ENCODE measurements at places on chromosomes 12 and 14.

GRCh38 chr12:100490056-100490455 lies 16.4 kb downstream of the NR1H4 start:
- ATAC-seq, result no peak

DNA sequence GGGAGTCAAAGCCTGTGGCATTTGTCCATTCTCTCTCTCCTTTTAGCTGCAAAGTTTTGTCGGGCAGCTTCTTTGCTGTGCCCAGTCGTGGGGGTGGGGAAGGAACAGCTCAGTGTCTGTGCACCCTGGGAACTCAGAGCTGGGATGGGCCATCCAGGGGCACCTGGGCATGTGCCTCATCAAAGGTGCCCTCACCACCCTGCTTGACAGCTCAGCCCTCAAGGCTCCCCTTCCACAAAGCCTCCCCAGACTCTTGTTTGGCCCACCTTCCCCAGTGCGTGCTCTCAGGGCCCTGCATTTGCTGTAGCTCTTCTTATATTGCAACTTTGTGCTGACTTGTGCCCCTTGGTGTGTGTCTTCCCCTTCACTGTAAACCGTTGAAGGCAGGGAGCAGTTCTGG lies 112.6 kb downstream of the ESRRB start:
- no peak for ATAC-seq

DNA sequence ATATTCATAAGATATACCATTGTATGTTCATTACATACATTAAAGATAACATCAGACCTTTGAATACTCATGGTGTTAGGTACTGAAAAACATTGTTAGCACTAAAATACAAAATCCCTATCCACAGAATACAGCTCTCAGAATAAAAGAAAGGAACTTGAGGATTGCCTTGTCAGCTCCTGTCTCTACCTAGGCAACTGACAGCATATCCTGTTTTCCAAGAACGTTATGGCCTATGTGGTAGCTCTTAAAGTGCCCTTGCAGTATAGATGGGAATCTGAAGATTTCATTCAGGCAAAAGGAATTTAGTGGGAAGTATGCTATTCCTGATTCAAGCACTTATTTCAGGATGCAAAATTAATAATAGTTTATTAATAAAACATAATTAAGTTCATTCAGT lies 1.8 kb upstream of the PPP1R12A start:
- no peak for ATAC-seq

DNA sequence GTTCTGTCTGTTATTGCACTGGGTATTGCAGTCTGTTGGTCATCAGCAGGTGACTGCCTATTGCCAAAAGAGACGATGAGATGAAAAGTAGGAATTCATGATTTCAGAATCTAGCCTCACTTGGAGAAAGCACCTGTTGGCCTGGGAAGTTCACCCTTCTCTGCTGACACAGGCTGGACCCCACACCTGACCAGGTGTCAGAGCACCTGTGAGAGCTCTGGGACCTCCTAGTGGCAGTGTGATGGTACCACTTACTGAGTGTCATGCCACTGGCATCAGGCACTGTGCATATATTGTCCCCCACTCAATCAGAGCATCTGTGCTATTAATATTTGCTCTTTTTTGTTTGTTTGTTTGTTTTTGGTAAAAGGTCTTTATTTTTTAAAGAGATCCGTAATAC lies 68.0 kb downstream of the RASSF3 start:
- no peak for ATAC-seq

- ATAC-seq, result peak; percentile 41
Observed at GRCh38 chr12:48788524-48788853, 400 bp downstream of the ADCY6 start.

DNA sequence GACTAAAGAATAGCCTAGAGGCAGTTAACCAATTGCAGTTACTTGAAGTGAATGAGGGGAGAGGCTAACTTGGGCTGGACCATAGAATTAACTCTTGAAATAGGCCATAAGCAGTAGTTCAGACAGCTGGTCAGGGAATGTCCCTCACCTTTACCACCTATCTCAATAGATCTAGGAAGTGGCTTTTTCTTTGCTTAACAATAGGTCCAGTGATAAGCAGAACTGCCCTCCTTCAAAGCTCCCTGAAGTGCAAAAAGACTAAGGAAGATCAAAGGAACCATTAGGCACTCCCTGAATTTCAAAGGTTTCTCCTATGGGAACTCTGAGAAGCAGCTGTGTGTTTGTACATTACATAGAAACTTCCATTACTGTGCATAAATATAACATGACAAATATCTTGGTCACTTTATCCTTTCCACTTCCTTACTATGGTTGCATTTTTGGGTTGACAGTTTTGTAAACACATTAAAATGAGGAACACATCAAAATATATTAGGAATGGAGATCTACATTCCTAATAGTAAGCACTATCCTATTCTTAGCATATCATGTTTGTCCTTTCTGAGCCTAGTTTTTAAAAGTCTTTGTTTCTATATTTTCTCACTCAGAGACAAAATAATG lies 7.2 kb upstream of the NAA30 start:
- ATAC-seq, result no peak

- no peak for ATAC-seq
Observed at GRCh38 chr12:31759632-31760459, 31.0 kb upstream of the AMN1 start.

DNA sequence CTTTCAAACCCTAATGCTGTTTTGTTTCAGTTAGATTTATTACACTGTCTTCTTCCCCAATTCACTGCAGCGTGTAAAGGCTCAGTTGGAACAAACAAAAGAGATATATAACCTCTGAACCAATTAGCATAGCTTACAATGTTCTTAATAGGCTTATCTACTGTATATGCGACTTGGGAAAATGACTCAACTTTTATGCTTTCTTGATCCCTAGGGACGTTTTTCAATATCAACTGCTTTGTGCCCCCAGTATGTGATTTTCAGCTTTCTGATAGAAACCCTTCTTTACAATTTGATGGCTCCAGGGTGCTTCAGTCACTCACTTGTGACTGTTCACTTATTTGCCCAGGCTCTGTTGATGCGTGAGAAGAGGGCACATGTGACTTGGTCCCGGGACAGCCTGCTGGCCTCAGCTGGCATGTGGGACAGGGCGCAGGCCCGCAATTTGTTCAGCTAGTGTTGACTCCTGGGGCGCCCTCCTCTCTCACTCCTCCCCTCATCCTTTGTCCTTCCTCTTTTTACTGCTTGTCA lies 107.1 kb downstream of the TMTC2 start:
- no peak for ATAC-seq

DNA sequence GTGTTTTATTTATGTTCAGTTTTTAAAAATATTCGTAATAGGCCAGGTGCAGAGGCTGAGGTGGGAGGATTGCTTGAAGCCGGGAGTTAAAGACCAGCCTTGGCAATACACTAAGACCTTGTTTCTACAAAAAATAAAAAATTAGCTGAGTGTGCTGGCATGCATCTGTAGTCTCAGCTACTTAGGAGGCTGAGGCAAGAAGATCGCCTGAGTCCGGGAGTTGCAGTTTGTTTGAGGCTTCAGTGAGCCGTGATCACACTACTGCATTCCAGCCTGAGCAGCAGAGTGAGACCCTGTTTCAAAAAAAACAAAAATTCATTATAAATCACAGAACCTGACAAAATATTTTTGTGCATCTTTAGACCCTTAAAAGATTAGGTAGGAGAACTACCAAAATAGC lies 240.1 kb upstream of the ARHGAP5 start:
- no peak for ATAC-seq

- no peak for ATAC-seq
Observed at GRCh38 chr14:85325134-85326017, 204.6 kb upstream of the FLRT2 start.

- no peak for ATAC-seq
Observed at GRCh38 chr12:78038541-78038940, 207.8 kb downstream of the NAV3 start.

DNA sequence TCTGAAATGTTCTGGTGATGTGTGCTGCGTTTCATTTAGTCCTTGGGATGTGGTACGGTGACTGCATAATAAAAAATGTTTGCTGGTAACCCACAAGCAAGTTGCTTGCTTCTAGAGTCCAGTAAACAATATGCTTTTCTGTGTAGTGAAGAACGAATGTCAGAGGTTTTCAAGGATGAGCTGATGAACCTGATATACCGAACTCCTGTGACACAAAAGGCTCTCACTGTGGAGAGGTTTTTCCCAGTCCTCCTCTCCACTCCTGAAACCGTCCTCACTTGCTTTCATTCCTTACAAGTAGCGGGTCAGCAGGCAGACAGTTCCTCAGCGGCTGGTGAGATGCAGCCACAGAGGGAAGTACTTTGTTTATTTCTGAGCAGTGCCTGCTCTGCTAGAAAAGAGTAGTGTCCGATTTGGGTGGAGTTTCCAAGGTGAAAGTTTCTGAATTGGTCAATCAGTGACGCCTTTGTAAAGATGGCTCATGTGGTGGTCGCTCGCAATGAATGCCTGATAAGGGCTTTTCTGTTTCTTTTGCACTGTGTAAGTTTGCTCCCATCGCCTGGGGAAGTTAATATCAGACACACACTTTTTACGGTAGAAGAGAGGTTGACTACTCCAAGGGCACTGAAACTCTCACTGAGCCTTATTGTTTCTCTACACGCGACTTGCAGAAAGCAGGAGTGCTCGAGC lies 3.0 kb downstream of the ETV6 start:
- no peak for ATAC-seq

DNA sequence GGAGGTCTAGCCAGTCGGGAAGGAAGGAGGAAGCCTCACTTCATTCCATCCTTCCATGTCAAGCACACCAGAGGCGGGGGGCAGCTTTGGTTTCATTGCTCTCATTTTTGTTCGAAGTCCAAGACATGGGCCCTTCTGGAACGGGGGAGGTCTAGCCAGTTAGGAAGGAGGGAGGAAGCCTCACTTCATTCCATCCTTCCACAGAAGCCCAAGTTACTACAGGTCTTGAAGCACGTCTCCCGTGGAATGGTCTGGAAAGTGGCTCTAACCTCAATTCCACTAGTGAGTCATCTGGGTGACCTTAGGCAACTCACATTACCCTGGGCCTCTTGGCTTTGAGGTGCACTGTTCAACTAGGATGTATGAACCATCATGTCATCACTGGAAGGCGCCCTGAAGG lies 156.3 kb downstream of the NTF3 start:
- peak; percentile 39 for ATAC-seq

GRCh38 chr12:114360485-114360884 lies 45.5 kb downstream of the TBX5 start:
- ATAC-seq, result no peak

GRCh38 chr12:113867258-113867657 lies 98.9 kb downstream of the RBM19 start:
- no peak for ATAC-seq

- no peak for ATAC-seq
Observed at GRCh38 chr14:101153691-101154090, 250.2 kb upstream of the RTL1 start.

DNA sequence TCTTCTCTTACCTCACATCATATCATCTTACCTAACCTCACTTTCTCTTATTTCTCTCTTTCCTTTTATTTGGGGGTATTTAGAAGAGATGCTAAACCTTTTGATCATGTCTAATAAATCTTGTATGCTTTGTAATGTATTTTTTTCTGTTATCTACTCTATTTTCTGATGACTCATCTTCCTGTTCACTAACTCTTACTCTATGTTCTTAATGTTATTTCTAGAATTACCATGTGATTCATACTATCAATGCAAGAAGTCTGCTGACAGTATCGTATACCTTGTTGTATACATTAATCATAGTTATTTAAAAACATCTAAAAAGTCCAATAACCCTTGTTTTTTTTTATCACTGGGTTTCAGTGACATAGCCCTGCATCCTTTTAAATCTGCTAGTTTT lies 62.3 kb downstream of the MGAT4C start:
- no peak for ATAC-seq

GRCh38 chr12:46396826-46397225 lies 24.3 kb upstream of the SLC38A2 start:
- no peak for ATAC-seq

DNA sequence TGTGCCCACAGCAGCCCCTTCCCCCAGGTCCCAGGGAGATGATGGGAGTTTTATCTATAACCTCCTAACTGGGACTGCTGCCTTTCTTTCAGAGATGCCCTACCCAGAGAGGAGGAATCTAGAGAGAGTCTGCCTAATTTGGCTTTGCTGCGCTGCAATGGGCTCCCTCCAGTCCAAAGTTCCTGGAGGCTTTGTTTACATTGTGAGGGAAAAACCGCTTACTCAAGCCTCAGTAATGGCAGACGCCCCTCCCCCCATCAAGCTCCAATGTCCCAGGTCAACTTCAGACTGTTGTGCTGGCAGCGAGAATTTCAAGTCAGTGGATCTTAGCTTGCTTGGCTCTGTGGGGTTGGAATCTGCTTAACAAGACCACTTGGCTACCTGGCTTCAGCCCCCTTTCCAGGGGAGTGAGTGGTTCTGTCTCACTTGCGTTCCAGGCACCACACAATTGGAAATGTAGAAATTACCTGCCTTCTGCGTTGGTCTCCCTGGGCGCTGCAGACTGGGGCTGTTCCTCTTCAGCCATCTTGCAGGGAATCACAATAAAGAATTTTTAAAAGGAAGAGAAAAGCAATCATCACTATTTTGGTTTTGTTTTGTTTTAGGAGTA lies 262.5 kb downstream of the FOXG1 start:
- no peak for ATAC-seq

- no peak for ATAC-seq
Observed at GRCh38 chr12:45490232-45490881, 239.1 kb upstream of the ARID2 start.

GRCh38 chr14:101192661-101193000 lies 289.1 kb upstream of the RTL1 start:
- ATAC-seq, result no peak

GRCh38 chr14:85243321-85243720 lies 286.6 kb upstream of the FLRT2 start:
- no peak for ATAC-seq

GRCh38 chr14:104826861-104827176 lies 25.9 kb downstream of the ZBTB42 start:
- ATAC-seq, result no peak

DNA sequence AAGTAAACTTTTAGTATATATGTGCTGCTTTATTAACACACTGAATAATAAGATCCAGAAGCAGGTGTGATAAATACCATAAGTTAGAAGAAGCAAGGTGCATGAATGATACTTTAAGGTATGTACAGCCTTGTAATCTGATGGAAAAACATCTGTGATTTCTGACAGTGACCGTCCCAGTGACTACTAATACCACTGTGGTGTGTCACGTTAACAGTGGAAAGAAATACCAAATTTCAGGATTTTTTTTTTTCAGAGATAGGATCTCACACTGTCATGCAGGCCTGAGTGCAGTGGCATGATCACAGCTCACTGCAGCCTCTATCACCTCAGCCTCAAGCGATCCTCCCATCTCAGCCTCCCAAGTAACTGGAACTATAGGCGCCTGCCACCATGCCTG lies 21.5 kb downstream of the SDS start:
- no peak for ATAC-seq

DNA sequence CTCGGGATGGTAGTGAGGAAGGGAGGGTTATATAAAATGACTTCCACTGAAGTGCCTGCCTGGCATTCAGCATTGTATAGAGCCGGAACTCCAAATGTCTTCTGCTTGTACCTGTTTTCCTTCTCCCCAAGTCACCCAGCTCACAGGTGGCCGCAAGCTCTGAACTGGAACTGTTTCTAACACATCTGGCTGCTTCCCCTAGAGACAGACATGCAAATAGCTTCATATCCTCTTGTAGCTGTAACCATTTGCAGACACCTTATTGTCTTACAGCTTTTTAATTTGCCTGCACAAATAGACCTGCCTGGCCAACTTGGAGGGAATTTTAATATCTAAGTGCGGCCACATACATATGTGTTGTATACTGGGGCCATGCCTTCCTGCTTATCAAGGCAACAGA lies 126.0 kb downstream of the CHST11 start:
- no peak for ATAC-seq

All from gastroesophageal sphincter (tissue), 4 donors.